ENCODE measurements at places on chromosomes 12 and 14.

GRCh38 chr12:71392521-71393145 lies 47.0 kb upstream of the LGR5 start:
- DNase-seq = peak; percentile 62

DNA sequence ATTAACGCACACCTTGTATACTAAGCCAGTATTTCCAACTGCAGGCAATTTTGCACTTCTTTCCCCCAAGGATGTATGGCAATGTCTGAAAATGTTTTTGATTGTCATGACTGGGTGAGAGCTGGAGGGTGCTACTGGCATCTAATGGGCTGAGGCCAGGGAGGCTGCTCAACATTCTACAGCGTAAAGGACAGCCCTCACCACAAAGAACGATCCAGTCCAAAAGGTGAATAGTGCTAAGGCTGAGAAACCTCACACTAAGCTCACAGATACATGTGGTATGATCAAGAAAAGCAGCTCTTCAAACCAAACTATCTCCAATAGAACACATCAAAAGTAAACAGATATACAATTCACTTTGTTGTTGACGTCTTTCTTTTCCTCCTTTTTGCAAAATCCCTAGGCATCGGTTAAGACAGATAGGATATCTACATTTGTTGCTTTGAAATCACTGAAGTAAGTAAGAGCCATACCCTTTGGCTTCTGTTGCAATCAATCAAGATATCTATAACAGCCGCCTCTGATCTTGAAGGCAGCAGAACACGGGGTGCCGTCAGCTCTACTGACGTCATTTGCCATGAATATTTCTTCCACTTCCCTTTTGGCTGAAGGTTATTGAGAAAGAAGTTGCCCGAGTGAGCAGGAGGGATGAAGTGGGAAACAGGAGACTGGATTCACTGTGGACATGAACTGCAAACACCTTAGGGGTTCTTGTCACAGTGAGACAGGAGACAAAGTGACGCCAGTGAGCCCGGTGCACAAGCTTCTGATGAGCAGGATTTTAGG lies 218.3 kb downstream of the FOXN3 start:
- DNase-seq = no peak

- DNase-seq = no peak
These were observed 77.3 kb upstream of the CNTN1 start for GRCh38 chr12:40614923-40615322.

DNA sequence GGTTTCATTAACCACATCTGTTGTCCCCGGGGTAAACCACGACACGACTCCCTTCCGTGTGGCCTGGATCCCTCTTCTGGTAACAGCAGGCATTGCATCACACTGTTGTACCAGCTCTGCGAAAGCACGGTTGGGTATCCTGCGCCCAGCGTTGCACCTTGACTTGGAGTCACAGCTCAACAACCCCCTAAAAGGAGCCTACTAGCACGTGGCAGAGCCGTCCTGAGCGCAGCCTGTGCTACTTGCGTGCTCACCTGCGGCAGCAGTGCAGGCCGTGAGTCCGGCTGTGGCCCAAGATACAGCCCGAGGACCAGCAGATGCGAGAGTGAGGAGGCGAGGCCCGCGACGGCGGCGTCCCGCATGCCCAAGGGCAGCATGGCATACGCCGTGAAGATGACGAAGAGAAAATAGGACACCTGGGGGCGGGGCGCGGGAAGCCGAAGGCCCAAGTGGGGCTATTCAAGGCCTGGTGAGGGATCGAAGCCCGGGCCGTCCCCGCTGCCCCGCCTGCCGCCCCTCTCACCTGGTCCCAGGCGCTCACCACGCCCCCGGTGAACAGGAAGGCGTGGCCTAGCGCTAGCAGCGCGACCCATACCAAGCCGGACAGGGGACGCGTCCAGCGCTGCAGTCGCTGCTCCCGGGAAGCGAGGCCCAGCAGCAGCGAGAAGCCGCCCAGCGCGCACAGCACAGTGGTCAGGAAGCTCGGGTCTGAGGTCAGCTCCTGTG lies 2.4 kb downstream of the ADCY4 start:
- peak; percentile 30 for DNase-seq

DNA sequence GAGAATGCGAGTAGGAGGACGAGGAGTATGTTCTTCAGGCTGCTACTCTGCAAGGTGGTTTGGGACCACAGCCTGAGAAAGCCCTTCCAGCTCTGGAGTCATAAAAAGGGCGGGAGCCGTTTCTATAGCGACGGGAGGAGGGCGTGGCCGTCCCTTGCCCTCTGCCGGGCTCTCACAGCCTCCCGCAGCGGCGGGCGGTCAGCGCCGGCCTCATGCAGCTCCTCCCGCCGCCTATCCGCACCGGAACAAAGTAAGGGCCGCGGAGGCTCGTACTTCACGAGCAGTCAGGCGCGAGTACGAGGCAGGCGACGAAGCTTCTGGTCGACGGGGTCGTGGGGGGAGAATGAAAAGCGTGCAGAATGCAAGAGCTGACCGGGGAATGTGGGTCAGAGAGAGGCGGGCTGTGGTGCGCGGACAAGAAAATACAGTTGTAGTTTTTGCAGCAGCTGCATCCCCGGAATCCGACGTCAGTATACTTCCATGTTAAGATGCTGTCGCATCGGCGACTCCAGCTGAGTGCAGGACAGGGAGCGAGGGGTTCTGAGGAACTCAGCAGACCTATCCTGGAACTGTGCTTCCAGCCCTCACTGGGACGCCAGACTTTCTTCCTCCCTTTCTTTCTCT lies at the start of gene DYRK4:
Gene DYRK4, plus strand, starts transcription at position 175 of the 624 bp plus-strand sequence. Its CDS starts 38 bp downstream, at position 213.
- no peak for DNase-seq

- DNase-seq = no peak
These were observed 1.9 kb downstream of the ARHGEF40 start for GRCh38 chr14:21072031-21072473.

GRCh38 chr14:99029145-99029915 lies 242.7 kb downstream of the BCL11B start:
- no peak for DNase-seq

- DNase-seq = no peak
These were observed 137.7 kb downstream of the MON2 start for GRCh38 chr12:62604373-62604772.

GRCh38 chr14:38389681-38390080 lies 133.8 kb upstream of the CLEC14A start:
- no peak for DNase-seq

- no peak for DNase-seq
These were observed 53.4 kb downstream of the IFNG start for GRCh38 chr12:68106160-68106559.

DNA sequence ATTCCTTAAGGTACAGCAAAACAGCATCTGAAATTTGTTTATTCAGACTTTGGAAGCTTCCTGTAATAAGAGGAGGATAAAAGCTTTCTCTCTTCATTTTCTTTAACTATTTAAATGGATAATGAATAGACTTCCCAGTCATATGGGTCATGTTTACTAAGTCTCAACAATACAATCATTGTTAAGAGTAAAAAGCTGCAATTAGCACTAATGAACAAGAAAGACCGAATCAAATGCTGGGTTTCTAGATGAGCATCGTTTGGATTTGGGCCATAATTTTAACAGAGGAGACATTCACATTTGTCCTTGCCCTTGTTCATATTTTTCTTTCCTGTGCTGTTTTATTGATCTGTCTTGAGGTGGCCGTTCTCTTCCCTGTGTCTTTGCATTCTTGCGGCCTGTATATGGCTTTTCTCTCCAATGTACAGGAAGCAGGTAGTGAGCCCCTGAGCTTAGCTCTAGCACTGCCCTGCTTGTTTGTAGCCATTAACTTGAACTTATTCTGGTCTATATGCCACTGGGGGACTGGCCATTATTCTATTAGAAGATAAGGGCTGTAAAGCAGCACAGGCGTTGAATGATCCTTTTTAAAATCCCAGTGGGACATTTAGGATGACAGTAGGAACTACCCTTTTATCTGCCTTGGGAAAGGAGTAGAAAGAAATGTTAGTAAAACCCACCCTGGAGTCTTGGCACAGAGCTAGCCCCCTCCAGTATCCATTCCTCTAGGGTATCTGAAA lies 34.6 kb downstream of the ABHD12B start:
- DNase-seq = no peak

DNA sequence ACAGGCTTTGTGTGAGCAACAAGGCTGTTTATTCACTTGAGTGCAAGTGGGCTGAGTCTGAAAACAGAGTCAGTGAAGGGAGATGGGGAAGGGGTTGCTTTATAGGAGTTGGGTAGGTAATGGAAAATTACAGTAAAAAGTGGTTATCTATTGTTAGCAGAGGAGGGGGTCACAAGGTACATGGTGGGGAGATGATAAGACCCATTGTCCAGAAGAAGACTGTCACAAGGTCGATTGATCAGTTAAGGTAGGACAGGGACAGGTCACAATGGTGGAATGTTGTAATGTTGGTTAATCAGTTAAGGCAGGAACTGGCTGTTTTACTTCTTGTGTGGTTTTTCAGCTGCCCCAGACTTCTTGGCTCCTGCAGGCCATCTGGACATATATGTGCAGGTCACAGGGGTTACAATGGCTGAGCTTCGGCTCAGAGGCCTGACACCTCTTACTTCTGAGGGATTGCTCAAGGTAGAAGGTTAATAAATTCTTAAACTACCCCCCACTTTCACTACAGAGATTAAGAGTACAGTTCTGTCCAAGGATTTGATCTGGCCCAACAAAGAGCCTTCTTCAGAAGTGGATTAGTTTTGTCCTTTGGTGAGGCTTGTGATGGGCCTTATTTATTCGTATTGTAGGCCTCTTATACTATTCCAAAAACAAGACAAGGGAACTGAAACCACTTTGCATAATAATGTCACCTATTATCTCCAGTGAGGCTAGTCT lies 13.8 kb upstream of the DHRS4 start:
- DNase-seq = no peak

DNA sequence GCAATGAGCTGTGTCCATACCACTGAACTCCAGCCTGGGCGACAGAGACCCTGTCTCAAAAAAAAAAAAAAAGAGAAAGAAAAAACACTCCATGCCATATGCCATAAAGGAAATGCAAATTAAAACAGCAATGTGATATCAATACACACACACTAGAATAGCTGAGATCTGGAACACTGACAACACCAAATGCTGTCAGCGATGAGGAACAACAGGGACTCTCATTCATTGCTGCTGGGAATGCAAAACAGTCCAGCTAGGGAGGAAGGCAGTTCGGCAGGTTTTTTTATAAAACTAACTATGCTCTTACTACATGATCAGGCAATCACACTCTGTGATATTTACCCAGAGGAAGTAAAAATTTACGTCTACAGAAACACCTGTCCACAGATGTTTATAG lies 3.4 kb upstream of the ABCB9 start:
- DNase-seq = no peak

GRCh38 chr12:104886418-104887401 lies 71.4 kb downstream of the SLC41A2 start:
- no peak for DNase-seq

- DNase-seq = no peak
These were observed 499.1 kb downstream of the TMEM117 start for GRCh38 chr12:44335030-44335429.

DNA sequence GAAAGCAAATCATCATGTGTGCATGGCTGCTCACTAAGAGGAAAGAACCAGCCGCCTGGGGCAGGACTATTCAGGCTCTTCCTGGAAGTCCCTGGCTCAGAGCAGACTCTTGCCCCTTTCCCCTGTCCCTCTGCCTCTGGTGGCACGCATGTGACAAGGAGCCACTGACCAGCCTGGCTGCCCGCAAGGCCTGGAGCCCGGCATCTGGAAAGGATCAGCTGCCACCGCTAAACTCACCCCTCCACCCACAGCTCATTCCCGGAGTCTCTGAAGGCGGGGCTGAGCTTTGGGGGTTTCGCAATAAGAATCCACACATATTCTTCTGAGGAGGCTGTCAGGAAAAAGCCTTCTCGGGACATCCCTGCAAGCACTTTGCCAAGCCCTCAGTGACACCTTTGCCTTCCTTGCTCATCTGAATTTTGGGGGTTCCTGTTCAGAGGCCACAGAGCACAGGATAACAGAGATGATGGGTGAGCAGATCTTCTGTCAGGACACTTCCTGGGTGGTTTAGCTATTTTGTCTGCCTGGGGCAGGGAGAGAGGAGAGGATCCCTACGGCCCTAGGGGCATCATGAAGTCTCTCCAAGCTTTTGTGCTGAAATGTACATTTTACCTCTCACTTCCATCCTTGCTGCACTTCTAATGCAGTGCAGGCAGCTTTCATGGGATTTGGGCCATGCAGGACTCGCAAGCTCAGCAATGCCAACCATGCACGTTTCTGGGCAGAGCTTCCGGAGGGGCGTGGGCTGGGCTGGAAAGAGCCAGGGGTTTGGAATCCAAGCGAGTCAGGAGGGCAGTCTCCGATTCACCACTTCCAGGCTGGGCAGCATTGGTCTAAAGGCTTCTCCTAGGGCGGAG lies 124.8 kb upstream of the MAP1LC3B2 start:
- DNase-seq = no peak

- no peak for DNase-seq
These were observed 74.3 kb downstream of the ANO6 start for GRCh38 chr12:45290216-45290605.

DNA sequence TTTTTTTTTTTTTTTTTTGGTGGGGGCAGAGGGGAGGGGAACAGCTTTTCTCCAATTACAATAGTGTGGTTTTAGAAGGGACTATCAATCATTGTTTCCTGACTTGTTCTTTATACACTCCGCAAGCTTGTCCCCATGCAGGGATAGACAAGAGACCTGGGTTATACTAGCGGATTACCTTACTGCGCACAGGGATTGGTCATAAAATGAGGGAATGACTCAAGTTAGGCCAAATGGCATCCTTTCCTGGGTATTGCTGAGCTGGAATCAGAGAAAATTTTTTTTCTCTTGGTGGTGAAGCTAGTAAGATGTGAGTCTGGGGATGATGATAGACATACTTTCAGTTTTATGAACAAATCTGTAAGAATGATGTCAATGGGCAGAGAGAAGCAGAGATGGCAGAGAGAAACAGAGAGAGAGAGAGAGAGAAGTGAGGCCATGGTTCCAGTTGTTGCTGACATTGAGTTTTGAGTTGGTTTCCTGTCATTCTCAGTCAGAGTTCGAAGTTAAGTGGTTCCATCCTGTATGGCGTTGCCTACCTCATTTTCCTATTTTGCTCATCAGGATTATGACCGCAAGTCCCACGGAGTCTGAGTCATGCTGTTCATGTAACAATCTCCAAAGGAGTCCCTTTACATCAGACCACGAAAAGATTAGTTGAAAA lies 59.1 kb upstream of the OTOGL start:
- no peak for DNase-seq

GRCh38 chr14:39668449-39668848 lies 236.2 kb upstream of the FBXO33 start:
- DNase-seq = no peak

DNA sequence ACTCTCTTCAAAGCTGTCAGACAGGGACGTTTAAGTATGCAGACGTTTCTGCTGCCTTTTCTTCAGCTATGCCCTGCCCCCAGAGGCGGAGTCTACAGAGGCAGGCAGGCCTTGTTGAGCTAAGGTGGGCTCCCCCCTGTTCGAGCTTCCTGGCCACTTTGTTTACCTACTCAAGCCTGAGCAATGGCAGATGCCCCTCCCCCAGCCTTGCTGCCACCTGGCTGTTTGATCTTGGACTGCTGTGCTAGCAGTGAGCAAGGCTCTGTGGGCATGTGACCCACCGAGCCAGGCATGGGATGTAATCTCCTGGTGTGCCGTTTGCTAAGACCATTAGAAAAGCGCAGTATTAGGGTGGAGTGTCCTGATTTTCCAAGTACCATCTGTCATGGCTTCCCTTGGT lies 900.4 kb upstream of the MDGA2 start:
- no peak for DNase-seq

GRCh38 chr14:31962920-31963319 lies 114.2 kb upstream of the ARHGAP5 start:
- DNase-seq = no peak

Data from NCI-H1417 treated with DMSO at 0.1 percent for 48 hours (cell line).